ENCODE measurements at places on chromosomes 11 and 22. TPM values are rescaled to one million over a fixed set of nuclear protein-coding genes. Genes with fewer than 3 reads are reported as not detected.

The SNX15 gene
- 18.5 TPM for total RNA-seq

DNA sequence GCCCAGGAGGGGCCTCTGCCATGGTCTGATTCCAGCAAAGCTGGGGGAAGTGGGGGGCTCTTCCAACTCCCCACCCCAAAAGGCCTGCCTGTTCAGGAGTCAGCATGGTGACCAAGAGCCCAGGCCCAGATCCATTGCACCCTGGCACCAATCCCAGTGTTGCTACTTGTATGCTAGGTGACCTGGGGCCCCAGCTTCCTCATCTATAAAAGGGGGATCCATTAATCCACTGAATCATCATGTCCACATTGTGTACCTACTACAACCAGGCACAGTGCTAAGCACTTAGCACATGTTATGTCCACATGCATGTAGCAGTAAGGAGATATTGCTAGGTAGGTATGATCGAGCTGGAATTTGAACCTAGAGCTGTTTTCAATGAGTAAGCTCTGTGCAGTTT, 2.0 kb downstream of the SYT12 start:
- DNase-seq: no peak

- DNase-seq: peak; percentile 63
Measured at GRCh38 chr11:107014871-107015270, 3.4 kb downstream of the GUCY1A2 start.

The TRIM21 gene
- 48.0 TPM for total RNA-seq

- DNase-seq: no peak
Measured at GRCh38 chr11:1750840-1751530, 590 bp upstream of the IFITM10 start.

- DNase-seq: no peak
Measured at GRCh38 chr11:74730571-74731260, 510 bp downstream of the CHRDL2 start.

DNA sequence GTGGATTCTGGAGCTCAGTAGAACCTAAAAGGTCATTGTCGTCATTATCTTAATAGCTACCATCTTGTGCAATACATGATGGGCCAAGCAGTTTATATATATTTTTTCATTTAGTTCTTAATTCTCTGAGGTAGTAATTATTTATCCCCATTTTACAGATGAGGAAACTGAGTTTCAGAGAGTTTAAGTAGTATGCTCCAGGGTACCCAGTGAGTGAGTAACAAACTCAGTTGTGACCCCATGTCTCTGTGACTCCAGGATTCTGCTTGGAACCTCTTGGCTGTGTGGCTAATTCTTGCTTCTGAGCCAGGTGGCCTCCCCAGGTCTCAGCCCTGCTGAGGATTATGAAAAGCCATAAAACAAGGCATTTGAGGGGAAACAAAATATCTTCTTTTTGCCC, 82.6 kb downstream of the CEP164 start:
- DNase-seq: no peak

- DNase-seq: no peak
Measured at GRCh38 chr22:45775569-45776312, 104.1 kb downstream of the ATXN10 start.

The CD3E gene
- not detected for total RNA-seq

GRCh38 chr11:70040869-70041501, 37.1 kb upstream of the ANO1 start:
- no peak for DNase-seq

The RFPL2 gene
- 0.25 TPM for total RNA-seq

GRCh38 chr11:44868455-44869421, 81.9 kb downstream of the TP53I11 start:
- no peak for DNase-seq

The RIMBP3C gene
- total RNA-seq: 0.23 TPM

DNA sequence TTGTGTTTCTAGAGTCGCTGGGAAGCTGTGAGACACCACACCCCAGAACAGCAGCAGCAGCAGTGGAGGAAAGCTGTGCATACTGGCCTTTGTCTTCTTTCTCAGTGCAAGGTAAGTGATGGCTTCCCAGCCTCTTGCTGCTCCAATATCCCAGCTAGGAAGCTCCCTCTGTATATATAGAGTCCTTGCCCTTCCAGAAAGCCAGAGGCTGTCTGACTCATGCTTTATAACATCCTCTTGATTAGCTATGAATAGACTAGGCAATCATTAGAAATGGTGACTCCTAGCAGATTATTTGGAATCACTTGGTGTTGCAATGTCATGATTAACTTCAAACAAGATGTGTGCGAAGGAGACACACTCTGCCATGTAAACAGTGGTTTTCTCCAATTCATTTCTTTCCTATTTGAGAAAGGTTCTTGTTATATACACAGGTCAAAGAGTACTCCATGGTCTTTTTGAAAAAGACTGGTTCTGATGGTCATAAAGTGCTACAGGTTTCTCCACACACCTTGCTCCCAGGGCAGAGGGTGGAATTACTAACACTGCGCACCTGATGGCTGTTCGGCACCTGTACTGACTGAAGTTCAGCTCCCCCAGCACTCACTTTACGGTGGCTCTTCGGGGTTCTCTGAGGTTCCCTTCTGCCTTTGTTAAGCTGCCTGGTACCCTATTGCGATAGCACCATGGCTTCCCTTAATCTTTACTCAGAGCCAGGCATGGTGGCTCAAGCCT, at the start of gene MMP1:
Gene MMP1, minus strand, starts transcription at position 149 of the 735 bp plus-strand sequence. Its CDS starts 68 bp downstream, at position 81.
- DNase-seq: peak; percentile 76

DNA sequence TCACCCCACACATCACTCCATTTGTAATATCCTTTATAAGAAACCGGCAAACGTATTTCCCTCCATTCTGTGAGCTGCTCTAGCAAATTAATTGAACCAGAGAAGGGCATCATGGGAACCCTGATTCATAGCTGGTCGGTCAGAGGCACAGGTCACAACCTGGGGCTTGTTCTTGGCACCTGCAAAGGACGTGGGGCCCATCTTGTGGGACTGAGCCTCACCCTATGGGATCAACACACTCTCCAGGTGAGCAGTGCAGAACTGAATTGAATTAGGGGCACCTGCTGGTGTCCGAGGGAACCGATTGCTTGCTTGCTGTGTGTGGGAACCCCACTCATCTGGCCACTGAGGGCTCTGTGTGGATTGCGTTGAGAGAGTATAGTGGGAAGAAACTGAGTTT, 145.3 kb downstream of the CTTN start:
- DNase-seq: no peak

- DNase-seq: no peak
Measured at GRCh38 chr11:84790849-84791427, 836.2 kb downstream of the DLG2 start.

DNA sequence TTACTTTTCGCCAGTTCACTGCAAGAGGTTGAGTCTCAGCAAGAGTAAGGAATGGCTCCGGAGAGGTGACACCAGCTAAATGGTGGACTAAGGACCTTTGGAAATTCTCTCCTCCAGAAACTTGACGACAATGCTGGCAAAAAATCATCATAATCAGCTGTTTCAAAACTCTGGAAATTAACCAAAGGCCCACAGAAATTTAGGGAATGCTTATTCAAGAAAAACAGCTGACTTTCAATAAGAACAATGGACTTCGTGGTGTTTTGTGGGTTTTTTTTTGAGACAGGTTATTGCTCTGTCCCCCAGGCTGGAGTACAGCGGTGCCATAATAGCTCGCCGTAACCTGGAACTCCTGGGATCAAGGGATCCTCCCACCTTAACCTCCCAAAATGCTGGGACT, 68.4 kb upstream of the SEPTIN5 start:
- no peak for DNase-seq

- peak; percentile 100 for DNase-seq
Measured at GRCh38 chr11:85718991-85719807, 33.2 kb upstream of the CCDC89 start.

DNA sequence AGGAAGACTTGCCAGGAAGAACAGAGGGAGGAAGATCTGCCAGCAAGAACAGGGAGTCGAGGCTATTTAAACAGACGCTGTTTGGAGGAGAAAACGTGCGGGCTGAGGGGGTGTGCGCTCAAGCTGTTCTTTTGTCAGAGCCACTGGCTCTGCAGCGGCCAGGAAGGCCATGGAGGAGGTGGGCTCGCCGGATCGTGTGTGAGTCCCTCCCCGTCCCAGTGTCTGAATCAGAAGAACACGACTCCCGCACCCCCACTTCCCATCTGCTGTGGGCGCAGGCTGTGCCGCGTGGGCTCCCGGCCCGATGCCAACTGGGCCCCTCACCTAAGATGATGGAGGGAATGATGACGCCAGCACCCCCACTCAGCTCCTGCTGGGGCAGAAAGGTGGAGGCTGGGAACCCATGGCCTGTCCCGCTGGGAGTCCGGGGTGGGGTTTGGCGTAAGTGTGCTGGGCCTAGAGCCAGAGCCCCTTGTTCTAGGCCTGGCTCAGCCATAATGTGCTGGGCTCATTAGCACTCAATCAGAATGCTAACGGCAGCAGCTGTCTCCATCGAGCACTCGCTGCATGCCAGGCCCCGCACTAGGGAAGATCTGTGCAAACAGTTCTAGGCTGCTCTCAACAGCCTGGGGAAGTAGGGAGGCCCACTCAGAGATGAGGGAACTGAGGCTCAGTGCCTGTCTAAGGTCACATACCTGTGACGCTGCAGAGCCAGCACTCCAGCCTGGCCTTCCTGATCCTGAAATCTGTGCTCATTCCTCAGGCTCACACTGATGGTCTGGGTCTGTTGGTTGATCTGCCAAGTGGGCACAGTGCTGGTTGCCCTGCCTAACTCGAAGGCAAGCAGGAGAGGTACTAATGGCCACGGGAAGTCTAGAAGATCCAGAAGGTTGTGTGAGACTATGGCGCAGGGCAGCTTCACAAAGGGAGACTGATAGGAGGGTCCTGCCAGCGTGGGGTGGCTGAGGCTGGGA, 11.5 kb downstream of the NPTXR start:
- no peak for DNase-seq

The CNTF gene
- 1.4 TPM for total RNA-seq

GRCh38 chr11:116825854-116826750, 3.0 kb upstream of the APOA4 start:
- no peak for DNase-seq

- DNase-seq: no peak
Measured at GRCh38 chr11:35107861-35108260, 31.1 kb upstream of the CD44 start.

- peak; percentile 98 for DNase-seq
Measured at GRCh38 chr11:36431429-36432092, 78.5 kb downstream of the TRAF6 start.

The DKK3 gene
- total RNA-seq: 328 TPM

The GTSE1 gene
- 2.4 TPM for total RNA-seq

DNA sequence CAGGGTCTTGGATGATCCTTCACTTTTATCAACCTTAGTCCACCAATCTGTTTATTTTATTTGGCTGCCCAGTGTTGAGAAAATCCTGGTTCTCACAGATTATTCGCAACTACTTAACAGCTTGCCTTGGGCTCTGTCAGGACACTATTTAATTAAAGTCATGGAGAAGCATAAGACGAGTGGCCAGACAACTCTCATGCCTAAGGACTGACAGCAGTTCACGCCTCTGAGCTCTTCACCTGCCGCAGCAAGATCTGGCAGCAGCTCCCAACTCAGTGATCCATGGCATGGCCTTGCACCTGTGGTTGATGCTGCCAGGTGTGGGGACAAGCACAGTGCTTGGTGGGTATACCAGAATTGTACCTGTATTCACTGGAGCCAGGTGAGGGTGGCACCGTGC, 37.8 kb downstream of the HIRA start:
- no peak for DNase-seq

DNA sequence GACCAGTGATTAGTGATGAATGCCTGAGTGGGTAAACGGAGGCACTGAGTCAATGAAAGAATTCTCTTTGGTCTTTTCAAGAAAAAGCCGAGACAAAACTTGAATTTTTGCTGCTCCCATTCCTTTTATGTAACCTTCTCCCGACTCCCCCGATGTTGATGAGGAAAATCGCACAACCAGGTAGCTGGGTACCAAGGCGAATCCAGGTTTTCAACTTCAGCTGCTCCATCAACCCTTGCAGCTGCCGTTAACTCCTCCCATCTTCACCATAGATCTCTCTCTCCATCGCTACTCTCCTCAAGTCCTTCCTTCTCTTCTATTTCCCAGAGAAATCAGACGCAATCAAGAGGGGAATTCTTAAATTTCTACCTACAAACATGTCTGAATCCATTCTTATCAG, 611 bp upstream of the USP2 start:
- DNase-seq: no peak

- DNase-seq: peak; percentile 18
Measured at GRCh38 chr11:107018219-107018901, at the start of gene GUCY1A2. TSS of gene GUCY1A2 (minus strand) at chr11:107018476. CDS start at chr11:107018055, 421 bp downstream.

GRCh38 chr22:47944941-47945340, 1182.5 kb downstream of the TBC1D22A start:
- no peak for DNase-seq

DNA sequence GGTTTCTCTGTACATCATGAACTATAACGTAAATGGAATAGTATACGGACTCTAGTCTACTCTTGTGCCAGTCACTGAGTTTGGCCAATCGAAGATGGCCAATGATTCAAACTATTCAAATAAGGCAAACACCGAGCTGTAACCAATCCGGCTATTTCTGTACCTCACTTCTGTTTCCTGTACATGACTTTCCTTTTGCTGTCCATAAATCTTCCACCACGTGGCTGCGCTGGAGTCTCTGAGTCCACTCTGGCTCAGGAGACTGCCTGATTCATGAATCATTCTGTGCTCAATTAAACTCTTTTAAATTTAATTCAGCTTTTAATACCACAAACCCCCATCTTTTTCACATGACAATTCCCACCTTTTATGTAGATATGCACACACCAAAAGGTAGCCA, 1.5 kb upstream of the JAML start:
- peak; percentile 4 for DNase-seq

- no peak for DNase-seq
Measured at GRCh38 chr11:104654181-104654813, 244.0 kb downstream of the CASP12 start.

The BCL2L13 gene
- 69.0 TPM for total RNA-seq

The OR52H1 gene
- total RNA-seq: not detected

GRCh38 chr11:122068837-122069236, 47.2 kb downstream of the BLID start:
- DNase-seq: no peak

GRCh38 chr11:83194281-83195142, 1.0 kb downstream of the ANKRD42 start:
- peak; percentile 76 for DNase-seq

DNA sequence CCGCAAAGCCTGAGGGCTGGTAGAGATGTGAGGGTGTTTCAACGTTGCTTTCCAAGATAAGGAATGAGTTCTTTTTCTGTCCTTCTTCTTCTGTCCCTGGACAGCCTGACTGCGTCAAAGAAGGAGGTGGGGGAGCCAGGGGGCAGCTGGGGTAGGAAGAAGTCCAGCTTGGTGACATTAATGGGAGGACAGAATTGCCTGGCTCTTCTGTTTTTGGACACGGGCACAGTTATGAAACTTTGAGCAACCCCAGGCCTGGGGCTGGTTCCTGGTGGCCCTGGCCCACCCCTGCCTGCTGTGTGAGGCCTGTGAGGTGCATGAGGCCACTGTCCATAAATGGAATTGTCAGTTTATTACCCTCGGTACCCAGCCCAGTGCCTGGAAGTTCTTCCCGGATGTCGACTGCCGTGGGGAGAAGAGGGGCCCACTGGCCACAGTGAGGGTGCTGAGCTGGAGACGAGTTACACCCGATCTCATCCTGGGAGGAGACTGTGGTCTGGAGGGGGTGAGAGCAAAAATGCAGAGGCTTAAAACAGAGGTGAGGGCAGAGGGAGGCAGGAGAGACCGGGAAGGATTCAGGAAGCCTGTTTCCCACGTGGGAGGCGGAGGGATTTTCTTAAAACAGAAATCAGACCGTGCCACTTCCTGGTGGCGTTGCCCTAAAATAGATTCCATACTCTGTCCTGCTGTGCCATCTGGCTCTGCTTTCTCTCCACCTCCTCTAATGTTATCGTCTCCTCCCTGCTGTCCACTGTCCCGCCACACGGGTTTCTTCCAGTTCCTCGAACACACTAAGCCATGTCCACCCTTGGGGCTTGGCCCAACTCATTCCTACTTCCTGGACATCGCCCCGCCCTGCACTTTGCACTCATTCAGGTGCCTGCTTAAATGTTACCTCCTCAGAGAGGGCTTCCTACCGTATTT, 59.7 kb upstream of the RASD2 start:
- DNase-seq: no peak

Data from astrocyte (in vitro differentiated cells and primary cell).